Renal cortical epithelial cell (primary cell): ENCODE measurements at places on chromosomes 4 and X. TPM values are rescaled to one million over a fixed set of nuclear protein-coding genes. Genes with fewer than 3 reads are reported as not detected.

- DNase-seq = peak; percentile 51
Measured at GRCh38 chrX:44428989-44429627, 85.6 kb upstream of the EFHC2 start.

The GSX2 gene
- not detected in 2 replicates for total RNA-seq

GRCh38 chrX:19331831-19332230, 11.9 kb upstream of the PDHA1 start:
- no peak for DNase-seq

The OTOP1 gene
- not detected in 2 replicates for total RNA-seq

GRCh38 chrX:110407910-110408545, 49.4 kb downstream of the RTL9 start:
- no peak for DNase-seq

The SSX1 gene
- not detected in 2 replicates for total RNA-seq

DNA sequence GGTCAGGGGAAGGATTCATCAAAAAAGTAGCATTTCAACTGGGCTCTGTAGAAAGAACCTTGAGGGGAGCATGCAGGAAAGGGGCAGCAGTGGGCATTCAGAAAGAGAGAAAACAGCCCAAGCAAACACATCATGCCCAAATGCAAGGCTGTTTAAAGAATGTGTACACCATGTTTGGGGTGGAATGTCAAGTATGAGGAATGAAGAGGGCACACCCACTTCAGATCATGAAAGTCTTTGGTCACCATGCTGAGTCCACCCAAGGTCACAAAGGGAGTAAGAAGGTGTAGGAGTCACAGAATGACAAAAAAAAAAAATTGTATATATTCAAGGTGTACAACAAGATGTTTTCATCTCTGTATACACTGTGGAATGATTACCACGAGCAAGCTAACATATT, 9.4 kb downstream of the S100G start:
- no peak for DNase-seq

DNA sequence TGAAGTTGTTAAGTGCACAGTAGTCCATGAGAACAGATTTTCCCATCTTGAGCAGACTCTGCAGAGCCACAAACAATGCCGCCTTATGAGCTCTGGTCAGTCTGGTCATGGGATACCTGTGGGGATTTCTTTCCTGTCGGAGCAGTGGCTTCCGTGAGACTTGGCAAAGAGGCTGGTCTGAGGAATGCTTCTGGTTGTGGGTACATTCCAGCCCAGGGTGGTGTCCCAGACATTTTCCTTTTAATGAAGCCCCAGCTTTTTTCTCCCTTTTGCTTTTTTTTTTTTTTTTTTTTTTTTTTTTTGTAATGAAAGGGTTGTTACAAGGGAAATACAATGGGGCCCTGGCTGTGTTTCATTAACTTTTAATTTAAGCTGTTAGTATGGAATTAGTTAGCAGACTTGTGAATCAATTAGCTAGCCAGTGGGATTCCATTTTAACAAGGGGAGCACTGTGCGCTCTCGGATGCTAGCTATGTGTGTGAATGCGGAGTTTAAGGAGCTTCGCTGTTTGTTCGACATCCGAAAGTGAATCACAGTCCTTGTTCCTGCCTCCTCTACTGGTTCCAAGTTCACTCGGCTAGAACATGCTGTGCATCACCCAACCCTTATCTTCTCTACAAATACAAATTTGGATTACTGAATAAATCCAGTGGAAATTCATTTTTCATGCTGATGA, 225.1 kb downstream of the CBR4 start:
- DNase-seq = peak; percentile 92

GRCh38 chrX:10598540-10598939, 21.8 kb downstream of the MID1 start:
- DNase-seq = no peak

The CXorf65 gene
- total RNA-seq = not detected in 2 replicates
